ENCODE measurements at places on chromosomes 13 and 19. TPM values are rescaled to one million over a fixed set of nuclear protein-coding genes. Genes with fewer than 3 reads are reported as not detected.

DNA sequence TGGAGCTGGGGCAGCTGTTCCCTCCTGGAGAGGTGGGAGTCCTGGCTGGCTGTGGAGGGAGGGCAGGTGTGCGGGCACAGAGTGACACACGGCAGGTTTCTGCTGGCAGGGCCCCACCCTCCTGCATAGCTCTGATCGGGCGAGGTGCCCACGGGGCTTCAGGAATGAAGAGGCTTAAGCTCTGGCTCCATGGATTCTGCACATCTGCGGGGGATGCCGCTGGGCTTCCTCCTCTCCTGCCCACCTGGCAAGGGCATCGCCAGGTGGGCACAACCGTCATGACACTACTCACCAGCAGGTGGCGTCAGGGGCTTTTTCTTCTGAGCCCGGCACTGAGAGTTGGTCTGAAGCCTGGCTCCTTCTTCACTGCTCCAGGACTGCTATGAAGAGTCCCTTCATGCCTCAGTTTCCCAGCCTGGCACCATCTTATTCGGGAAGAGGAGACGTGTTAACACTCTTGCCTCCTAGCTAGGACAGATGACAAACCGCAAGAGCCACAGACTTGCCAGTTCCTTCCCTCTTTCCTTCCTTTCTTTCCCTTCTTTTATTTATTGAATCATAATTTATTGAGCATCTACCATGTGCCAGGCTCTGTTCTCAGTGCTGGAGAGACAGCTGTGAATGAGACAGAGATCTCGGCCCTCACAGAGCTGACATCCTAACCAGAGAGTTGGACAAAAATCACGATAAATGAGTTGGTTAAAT, 15.2 kb upstream of the PAK4 start:
- peak; percentile 65 for DNase-seq

DNA sequence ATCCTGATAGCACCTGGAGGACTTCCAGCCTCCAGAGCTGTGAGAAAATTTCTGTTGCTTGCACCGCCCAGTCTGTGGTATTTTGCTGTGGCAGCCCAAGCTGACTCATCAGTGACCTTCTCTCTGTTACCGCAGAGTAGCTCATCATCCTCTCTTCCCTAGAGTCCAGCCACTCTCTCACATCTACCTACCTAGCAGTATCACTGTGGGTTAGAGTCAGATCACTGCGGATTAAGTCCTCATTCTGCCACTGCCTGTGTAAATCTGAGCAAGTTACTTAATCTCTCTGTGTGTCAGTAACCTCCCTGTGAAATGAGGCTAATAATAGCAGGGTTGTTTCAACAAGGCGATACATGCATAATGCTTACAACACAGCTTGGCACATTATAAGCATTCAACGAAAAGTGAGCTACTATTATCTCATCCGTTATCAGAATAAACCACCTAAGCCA, 40.3 kb upstream of the USPL1 start:
- DNase-seq: no peak

GRCh38 chr13:109332506-109333499, 453.6 kb downstream of the IRS2 start:
- no peak for DNase-seq

Gene PSG6
- total RNA-seq: not detected

Gene SHANK1
- total RNA-seq: 0.10 TPM

DNA sequence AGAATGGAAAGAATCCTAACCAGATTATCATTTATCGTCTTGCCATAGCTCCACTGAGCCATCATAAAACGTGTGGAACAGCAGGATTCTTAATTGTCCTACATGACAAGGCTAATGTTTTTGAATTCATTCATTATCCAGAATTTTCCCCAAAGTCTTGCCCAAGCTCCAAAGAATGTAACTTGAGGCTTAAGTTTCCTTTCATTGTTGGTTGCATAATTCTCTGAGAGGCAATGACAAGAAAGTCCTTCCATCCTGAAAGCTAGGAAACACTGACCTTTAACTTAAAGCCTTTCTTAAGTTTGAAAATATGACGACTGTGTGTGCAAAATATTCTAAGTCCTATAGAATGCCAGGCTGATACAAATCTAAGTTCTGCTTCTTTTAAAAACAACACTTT, 546.1 kb downstream of the SUCLA2 start:
- DNase-seq: no peak

Data from thyroid gland (tissue), 4 donors.